KG1 (cell line): ENCODE measurements at places on chromosomes 3 and 15.

GRCh38 chr15:66573719-66574595, 8.2 kb upstream of the LCTL start:
- no peak for DNase-seq

DNA sequence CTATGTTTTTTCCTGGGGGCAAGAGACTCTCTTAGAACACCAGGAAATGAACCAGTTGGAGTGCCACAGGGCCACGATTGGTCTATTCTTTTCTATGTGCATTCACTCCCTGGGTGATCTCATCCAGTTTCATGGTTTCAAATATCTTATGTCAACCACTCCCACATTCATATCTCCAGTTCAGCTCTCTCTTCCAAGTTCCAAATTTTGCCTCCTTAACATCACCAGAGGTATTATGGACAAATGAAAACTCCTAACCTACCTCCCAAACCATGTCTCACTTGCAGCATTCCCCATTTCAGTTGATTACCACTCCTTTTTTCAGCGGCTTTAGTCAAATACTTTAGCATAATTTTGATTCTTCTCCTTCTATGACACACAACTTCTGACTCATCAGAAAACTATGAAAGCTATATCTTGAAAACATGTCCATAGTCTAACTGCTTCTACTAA, 203.1 kb upstream of the SEMA6D start:
- DNase-seq, result no peak

DNA sequence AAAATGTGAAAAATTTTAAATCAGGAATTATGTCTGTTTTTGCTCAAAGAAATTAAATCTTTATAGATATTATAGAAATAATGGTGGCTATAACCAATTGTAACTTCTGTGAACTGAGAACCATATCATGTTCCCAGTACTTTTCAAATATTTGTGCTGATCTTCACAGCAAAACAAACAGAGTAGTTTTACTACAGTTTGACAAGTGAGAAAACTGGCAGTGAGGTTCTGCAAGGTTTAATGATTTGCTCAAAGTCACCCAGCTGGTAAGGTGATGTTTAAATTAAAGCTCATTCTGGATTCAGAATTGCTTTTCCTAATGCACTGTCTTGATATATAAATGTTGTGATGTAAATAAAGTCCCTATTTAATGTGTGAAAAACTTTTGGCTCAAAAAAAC, 22.0 kb upstream of the SPTSSB start:
- no peak for DNase-seq

- DNase-seq, result no peak
Measured at GRCh38 chr3:144106970-144107369, 135.3 kb downstream of the DIPK2A start.

- DNase-seq, result no peak
Measured at GRCh38 chr15:48940508-48940907, 23.2 kb downstream of the SHC4 start.
